Urinary bladder (tissue), 4 donors: ENCODE measurements at places on chromosomes 2 and 18. TPM values are rescaled to one million over a fixed set of nuclear protein-coding genes. Genes with fewer than 3 reads are reported as not detected.

- no peak for DNase-seq
Observed at GRCh38 chr2:211435331-211435730, 878.9 kb downstream of the CPS1 start.

- DNase-seq, result no peak
Observed at GRCh38 chr2:241256168-241256545, 59.3 kb downstream of the HDLBP start.

GRCh38 chr18:9643549-9643948 lies 29.2 kb upstream of the PPP4R1 start:
- peak; percentile 92 for DNase-seq

SH3BP4 gene
- total RNA-seq, result 11.7 TPM

DNA sequence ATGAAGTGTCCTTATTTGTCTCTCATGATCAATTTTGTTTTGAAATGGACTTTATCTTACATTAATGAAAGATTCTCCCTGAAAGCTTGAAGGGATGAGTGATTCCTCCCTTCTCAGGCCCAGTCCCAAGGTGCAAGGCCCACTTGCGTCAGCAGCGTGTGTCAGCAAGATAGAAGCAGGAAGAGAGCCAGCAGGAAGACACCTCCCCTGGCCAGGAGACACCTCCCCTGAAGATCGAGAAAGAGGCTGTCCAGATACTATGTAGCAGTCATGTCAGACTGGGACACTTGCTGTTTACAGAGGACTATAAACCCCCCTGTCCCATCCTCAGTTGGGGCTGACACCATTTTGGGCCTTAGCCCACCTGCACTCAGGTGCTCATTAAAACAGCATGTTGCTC lies 38.3 kb downstream of the TIMM21 start:
- no peak for DNase-seq

GRCh38 chr2:136486115-136486514 lies 279.2 kb upstream of the THSD7B start:
- DNase-seq, result no peak

- DNase-seq, result no peak
Observed at GRCh38 chr2:44448860-44449527, 87.2 kb downstream of the CAMKMT start.

- no peak for DNase-seq
Observed at GRCh38 chr2:217362710-217363109, 502.8 kb upstream of the TNP1 start.

- no peak for DNase-seq
Observed at GRCh38 chr2:66233981-66234380, 200.9 kb upstream of the MEIS1 start.

CRYGC gene
- not detected for total RNA-seq

GRCh38 chr2:219560037-219560892 lies 11.1 kb downstream of the OBSL1 start:
- DNase-seq, result no peak

LGALSL gene
- 20.6 TPM for total RNA-seq

TMEM178A gene
- total RNA-seq, result 5.2 TPM
